Stimulated activated CD4-positive, alpha-beta T cell treated with anti-CD3 and anti-CD28 coated beads, Interleukin-12 subunit alpha, Interleukin-12 subunit beta, amount 100 ng/mL, for 48 hours (primary cell): ENCODE measurements at places on chromosomes 6 and 20.
A peak's percentile ranks its signal among the peaks of the same experiment; 100 is the strongest.

GRCh38 chr20:25454153-25454900 is 46.9 kb downstream of the GINS1 start:
- DNase-seq: no peak

- DNase-seq: no peak
Observed at GRCh38 chr20:49468412-49468811, 14.1 kb downstream of the KCNB1 start.

DNA sequence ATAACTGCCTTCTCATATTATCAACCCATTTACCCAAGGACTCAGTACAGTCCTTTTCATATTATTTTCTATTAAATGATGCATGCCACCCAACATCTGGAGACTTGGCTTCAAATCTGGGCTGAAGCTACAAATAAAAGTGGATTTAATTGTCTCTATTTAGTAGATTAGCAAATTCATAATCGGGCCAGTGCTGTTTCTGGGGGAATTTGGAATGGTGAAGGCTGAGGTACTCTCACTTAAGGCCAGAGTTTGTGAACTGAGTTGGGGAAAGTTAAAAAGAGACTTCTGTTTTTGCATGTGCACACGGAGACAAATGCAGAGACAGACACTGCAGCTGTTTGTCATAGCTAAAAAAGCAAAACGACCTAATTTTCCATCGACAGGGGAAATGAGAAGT is 100.9 kb downstream of the PFDN4 start:
- no peak for DNase-seq

GRCh38 chr6:5204376-5204775 is 56.4 kb downstream of the LYRM4 start:
- DNase-seq: no peak

- no peak for DNase-seq
Observed at GRCh38 chr6:7562769-7563168, 21.3 kb downstream of the DSP start.

GRCh38 chr6:104404377-104404776 is 455.3 kb downstream of the HACE1 start:
- DNase-seq: no peak

DNA sequence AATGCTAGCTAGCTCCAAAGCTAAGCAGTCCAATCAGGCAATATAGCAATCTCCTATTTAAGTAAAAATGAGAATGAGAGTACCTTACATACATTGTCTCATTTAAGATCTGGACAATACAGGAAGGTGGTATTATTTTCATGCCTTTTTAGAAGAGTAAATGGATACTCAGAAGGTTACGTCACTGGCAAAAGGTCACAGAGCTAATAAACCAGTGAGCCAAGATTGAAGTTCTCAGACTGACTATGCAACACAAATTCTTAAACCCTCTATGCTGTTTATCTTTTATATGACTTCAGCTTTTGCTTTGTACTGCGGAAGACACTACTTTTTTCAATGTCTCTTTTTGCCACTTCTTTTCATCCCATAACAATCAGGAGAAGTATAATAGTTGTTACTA is 135.2 kb upstream of the PRL start:
- DNase-seq: no peak

- no peak for DNase-seq
Observed at GRCh38 chr6:17865243-17865642, 122.2 kb downstream of the KIF13A start.

DNA sequence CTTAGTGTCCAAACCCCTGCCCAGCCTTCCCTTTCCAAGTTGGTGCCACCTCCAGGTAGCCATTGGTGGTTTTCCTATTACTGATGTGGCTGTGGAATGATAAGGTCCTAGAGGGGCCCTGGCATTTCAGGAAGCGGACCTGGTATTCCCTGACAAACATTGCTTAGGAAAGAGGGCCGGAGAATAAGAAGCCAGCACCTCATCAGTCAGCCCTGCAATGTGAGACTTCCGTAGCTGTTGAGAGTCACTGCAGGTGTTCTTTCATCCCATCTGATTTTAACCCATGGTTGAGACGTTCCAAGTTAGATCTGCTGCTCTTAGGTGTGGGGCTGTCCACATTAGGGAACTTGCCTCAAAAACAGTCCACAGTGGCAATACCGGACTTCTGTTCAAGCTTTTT is 14.8 kb upstream of the NPEPL1 start:
- no peak for DNase-seq

DNA sequence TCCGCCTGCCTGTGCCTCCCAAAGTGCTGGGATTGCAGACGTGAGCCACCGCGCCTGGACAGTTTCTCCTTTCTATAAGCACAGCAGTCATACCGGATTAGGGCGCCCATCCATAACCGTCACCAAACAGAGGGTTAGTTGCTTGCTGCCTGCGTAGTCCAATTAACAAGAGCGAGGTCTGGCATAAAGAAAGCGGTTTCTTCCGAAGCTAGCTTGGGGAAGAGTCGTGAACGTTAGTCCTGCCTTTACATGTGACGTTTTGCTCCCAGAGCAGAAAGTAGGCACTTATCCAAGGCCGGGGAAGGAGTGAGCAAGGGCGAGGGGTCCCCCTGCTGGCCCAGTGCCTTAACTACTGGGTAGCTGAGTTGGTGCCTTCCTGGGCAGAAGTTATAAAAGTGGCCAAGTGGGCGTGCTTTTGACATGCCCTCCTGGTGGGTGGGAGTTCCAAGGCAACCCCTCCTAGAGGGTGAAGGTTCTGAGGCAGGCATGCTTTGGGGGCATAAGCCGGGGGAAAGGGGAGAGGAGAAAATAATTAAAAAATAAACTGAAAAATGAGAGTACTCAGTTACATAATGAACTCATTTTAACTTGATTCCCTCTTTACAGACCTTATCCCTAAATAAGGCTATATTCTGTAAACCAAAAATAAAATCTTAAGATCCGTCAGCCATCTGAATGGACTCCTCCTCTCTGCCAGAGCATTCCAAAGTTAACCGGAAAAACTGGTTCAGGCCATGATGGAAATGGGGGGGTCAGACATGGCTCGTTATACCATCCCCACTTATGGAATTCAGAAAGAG is 88.0 kb downstream of the FAM217A start:
- peak; percentile 52 for DNase-seq

GRCh38 chr20:1507276-1507675 is 16.1 kb upstream of the SIRPB2 start:
- DNase-seq: no peak

- DNase-seq: no peak
Observed at GRCh38 chr20:47265984-47266383, 90.5 kb downstream of the ZMYND8 start.

DNA sequence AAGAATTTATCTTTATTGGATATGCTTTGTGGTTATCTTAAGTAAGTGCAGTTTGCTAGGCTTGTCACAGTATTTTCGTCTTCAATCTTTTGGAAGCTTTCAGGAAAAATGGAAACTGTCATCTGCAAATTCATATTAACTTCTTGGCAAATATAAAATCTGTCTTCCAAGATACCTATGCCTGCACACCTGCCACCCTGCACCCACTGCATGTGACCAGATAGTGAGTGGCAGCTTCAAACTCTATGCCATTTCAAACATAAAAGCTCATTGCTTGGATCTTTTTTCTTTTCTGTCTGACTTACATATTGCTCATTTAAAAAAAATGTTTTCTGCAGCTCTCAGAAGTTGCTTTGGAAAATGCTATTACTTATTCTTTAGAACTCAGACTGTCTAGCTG is 14.1 kb downstream of the OPRM1 start:
- DNase-seq: no peak

- no peak for DNase-seq
Observed at GRCh38 chr6:137399881-137400443, 94.2 kb downstream of the OLIG3 start.
